ENCODE measurements at places on chromosomes 3 and 15. TPM values are rescaled to one million over a fixed set of nuclear protein-coding genes. Genes with fewer than 3 reads are reported as not detected.
A peak's percentile ranks its signal among the peaks of the same experiment; 100 is the strongest.

GRCh38 chr15:100902436-100903167 lies 16.6 kb upstream of the LRRK1 start:
- H3K36me3 ChIP-seq: no peaks in the 10 kb centered on the region
- peak; percentile 90 for DNase-seq
- no peaks in the 10 kb centered on the region for H3K27me3 ChIP-seq
- peak overlapping the region; percentile 64 for H3K4me3 ChIP-seq
- peak overlapping the region; percentile 63 for H3K27ac ChIP-seq

GRCh38 chr3:126798521-126798920 lies 94.5 kb downstream of the CHCHD6 start:
- H3K4me3 ChIP-seq: no peak overlapping the region
- 0 out of 2 replicates have a peak, but pooled peaks cover 4% of the 10 kb centered on the region for H3K4me1 ChIP-seq
- H3K27ac ChIP-seq: no peak overlapping the region
- peak; percentile 14 for DNase-seq

DNA sequence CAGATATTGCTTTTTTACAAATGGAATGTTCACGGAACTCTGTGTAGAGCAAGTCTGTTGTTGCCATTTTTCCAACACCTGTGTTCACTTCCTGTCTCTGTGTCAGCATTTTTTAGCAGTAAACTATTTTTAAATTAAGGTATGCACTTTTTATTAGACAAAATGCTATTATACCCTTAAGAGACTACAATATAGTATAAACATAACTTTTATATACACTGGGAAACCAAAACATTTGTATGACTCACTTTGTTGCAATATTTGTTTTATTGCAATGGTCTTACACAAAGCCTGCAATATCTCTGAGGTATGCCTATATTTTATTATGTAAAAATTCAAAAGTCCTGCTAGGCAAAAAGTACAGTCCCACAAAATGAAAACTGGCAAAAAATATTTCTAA lies 39.8 kb upstream of the FGF7 start:
- no peaks in the 10 kb centered on the region for H3K27me3 ChIP-seq
- no peak overlapping the region for H3K4me3 ChIP-seq
- no peak overlapping the region for H3K27ac ChIP-seq
- no peaks in the 10 kb centered on the region for H3K36me3 ChIP-seq

DNA sequence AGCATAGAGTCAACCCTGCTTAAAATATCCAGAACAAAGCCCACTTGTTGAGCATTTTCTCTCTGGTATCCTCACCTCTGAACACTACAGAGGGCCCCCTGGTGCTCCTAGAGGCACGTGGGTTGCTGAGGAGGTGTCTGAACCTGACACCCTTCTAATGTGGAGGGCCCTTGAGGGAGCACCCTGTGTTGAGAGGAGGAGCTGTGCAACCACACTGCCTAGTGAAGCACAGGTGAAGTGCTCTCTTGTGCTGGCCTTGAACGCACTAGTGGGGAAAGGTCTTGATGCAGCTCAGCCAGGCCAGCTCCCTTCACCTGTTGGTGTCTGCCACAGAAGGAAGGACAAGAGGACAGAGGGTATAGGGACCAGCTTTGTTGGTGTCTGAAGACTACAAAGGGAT lies 51.9 kb downstream of the CCK start:
- peaks cover 6% of the 10 kb centered on the region for H3K36me3 ChIP-seq
- no peak overlapping the region for H3K27ac ChIP-seq
- no peak for DNase-seq
- H3K27me3 ChIP-seq: no peaks in the 10 kb centered on the region

GRCh38 chr3:50221051-50221410 lies 15.0 kb upstream of the GNAI2 start:
- no peak for DNase-seq
- H3K4me1 ChIP-seq: no peaks in the 10 kb centered on the region
- no peaks in the 10 kb centered on the region for H3K36me3 ChIP-seq
- H3K27ac ChIP-seq: no peak overlapping the region

- H3K4me1 ChIP-seq: peaks cover 12% of the 10 kb centered on the region
- peak overlapping the region; percentile 96 for H3K4me3 ChIP-seq
- peak; percentile 87 for DNase-seq
Measured at GRCh38 chr3:192917028-192917403, 640 bp downstream of the MB21D2 start.

GRCh38 chr3:148816427-148816826 lies 11.2 kb upstream of the CPB1 start:
- no peak for DNase-seq
- H3K36me3 ChIP-seq: no peaks in the 10 kb centered on the region
- H3K4me1 ChIP-seq: no peaks in the 10 kb centered on the region
- H3K27me3 ChIP-seq: no peaks in the 10 kb centered on the region

DNA sequence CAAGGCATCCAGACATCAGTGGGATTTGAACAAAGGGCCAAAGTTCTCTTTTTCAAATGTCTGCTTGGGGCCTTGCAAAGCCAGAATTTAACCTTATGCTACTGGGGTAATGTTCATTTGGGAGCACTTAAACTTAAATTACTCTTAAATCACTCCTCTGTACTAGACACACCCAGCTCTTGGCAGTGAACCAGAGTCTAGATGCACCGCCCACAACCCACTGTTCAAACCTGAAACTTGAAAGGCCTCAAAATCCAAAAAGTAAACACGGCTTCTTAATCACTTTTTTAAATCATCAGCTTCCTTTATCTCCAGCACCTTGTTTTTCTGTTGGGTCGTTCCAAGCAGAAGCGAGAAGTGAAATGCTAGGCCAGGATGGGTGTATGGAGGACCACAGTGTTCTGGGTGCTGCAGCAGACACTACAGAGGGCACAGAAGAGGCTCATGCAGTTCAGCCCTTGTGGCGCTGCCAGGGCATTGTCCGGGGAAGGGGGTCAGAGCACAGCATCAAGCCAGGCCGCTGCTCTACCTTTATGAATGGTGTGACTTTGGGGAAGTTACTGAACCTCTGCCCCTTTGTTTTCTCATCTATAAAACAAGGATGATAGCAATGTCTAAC lies 28.8 kb downstream of the MECOM start:
- DNase-seq: no peak
- H3K4me3 ChIP-seq: no peak overlapping the region
- no peaks in the 10 kb centered on the region for H3K36me3 ChIP-seq
- no peaks in the 10 kb centered on the region for H3K27me3 ChIP-seq

- no peaks in the 10 kb centered on the region for H3K4me1 ChIP-seq
- no peak for DNase-seq
- peaks cover 18% of the 10 kb centered on the region for H3K27me3 ChIP-seq
- H3K4me3 ChIP-seq: no peak overlapping the region
- H3K36me3 ChIP-seq: no peaks in the 10 kb centered on the region
Measured at GRCh38 chr15:74147051-74147450, 16.7 kb downstream of the ISLR2 start.

DNA sequence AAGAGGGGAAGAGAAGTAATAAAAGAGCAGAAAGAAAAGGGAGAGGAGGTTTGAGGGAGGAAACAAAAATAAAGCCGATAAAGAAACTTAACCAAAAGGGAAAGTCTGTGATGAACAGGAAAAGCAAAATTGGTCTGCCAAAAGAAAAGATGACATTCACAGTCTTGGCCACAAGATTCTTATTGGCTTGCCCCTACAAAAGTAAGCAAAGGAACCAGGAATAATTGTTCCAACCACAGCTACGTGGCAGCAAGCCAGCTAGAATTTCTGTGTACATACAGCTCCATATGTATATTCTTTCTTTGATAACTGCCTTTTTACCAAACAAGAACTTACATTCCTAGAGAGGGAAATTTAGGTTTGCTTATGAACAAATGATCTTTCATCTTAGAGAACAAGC lies 79.6 kb downstream of the MLH1 start:
- DNase-seq: peak; percentile 58
- H3K36me3 ChIP-seq: peaks cover 24% of the 10 kb centered on the region
- H3K27ac ChIP-seq: peak overlapping the region; percentile 71
- H3K27me3 ChIP-seq: no peaks in the 10 kb centered on the region
- H3K4me1 ChIP-seq: peaks cover 33% of the 10 kb centered on the region
- H3K4me3 ChIP-seq: peak overlapping the region; percentile 31

Gene ERICH6
- total RNA-seq: not detected

Gene CHDH
- 0.11 TPM for total RNA-seq

Gene ITGB5
- total RNA-seq: 523 TPM

All from GM23248 (cell line).